Tibial artery (tissue), 4 donors: ENCODE measurements at places on chromosomes 3 and 15.

DNA sequence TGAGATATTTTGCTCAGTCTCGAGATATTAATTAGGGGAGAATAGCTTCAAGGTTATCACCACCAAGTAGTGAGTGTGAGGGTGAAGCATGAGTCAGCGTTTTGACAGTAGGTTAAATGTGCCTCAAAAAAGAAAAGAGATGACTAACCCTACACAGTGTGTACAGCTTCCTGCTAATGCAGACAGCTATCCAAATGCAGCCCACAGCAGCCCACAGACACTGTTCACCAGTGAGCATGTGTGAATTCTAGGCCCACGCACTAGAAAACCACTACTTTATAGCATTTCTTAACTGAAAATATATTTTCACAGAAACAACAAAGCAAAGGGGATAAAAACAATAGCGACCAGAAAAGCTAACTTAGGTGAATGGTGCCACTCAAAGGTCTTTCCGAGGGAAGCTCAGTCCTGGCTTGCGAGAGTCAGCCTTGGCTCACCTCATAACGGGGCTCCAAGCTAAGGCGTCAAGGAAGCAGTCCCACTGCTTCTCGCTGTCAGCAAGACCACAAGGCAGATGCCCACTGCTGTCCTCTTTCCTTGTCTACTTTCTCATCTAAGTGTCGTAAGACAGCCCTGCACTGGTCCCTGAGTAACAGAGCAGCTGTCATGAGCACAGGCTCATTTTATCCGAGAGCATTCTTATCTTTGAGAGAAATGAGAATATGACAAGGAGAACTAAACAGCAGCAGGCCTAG is 47.6 kb downstream of the TXNRD3 start:
- H3K4me1 ChIP-seq, result no peaks in the 10 kb centered on the region
- no peak overlapping the region for H3K4me3 ChIP-seq
- H3K36me3 ChIP-seq, result peaks cover 91% of the 10 kb centered on the region
- DNase-seq, result no peak
- no peaks in the 10 kb centered on the region for H3K27me3 ChIP-seq

- no peaks in the 10 kb centered on the region for H3K27me3 ChIP-seq
- no peak overlapping the region for H3K27ac ChIP-seq
- no peak for DNase-seq
Measured at GRCh38 chr15:58873267-58873666, 60.2 kb downstream of the SLTM start.

- no peaks in the 10 kb centered on the region for H3K36me3 ChIP-seq
- no peaks in the 10 kb centered on the region for H3K4me1 ChIP-seq
- H3K27me3 ChIP-seq, result no peaks in the 10 kb centered on the region
- DNase-seq, result no peak
Measured at GRCh38 chr15:58494567-58494966, 62.8 kb downstream of the LIPC start.

- H3K27me3 ChIP-seq, result no peaks in the 10 kb centered on the region
- no peaks in the 10 kb centered on the region for H3K4me1 ChIP-seq
- no peak for DNase-seq
- H3K4me3 ChIP-seq, result no peak overlapping the region
- H3K36me3 ChIP-seq, result no peaks in the 10 kb centered on the region
Measured at GRCh38 chr3:78906245-78906644, 861.6 kb downstream of the ROBO1 start.

DNA sequence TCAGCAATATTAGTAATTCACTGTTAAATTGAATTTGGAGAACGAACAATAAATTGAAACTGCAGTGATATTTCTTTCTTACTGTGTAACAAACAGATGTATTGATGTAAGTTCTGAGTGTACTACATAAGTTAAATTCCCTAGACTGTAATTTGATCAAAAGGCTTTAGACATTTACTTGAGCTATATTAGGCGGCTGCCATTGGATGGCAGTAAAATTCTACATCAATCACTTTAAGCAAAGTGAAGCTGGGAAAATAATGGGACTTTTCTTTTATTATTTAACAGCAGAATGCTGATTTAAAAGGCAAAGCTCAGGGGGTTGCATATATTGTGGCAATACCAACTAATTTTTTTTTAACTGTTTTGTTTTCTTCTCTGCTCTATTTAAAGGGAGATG is 212.6 kb upstream of the PLSCR5 start:
- no peaks in the 10 kb centered on the region for H3K36me3 ChIP-seq
- no peak overlapping the region for H3K4me3 ChIP-seq
- DNase-seq, result no peak
- H3K27me3 ChIP-seq, result no peaks in the 10 kb centered on the region
- H3K27ac ChIP-seq, result no peak overlapping the region

DNA sequence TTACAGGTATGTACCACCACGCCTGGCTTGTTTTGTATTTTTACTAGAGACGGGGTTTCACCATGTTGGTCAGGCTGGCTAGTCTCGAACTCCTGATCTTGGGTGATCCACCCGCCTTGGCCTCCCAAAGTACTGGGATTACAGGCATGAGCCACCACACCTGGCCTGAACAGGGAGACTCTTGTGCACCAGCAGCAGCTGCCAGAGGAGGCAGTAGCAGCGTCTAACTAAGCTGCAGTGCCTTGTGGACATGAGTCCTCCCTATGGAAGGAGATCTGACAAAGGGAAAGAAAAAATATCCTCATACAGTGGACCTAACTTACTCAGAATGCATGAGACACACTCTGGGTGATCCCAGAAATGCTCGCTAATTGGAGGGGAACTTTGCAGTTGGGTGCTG is 36.8 kb upstream of the NEO1 start:
- H3K4me3 ChIP-seq, result no peak overlapping the region
- no peak for DNase-seq
- no peaks in the 10 kb centered on the region for H3K27me3 ChIP-seq
- no peaks in the 10 kb centered on the region for H3K4me1 ChIP-seq
